ENCODE measurements at places on chromosomes 3 and 15.

DNA sequence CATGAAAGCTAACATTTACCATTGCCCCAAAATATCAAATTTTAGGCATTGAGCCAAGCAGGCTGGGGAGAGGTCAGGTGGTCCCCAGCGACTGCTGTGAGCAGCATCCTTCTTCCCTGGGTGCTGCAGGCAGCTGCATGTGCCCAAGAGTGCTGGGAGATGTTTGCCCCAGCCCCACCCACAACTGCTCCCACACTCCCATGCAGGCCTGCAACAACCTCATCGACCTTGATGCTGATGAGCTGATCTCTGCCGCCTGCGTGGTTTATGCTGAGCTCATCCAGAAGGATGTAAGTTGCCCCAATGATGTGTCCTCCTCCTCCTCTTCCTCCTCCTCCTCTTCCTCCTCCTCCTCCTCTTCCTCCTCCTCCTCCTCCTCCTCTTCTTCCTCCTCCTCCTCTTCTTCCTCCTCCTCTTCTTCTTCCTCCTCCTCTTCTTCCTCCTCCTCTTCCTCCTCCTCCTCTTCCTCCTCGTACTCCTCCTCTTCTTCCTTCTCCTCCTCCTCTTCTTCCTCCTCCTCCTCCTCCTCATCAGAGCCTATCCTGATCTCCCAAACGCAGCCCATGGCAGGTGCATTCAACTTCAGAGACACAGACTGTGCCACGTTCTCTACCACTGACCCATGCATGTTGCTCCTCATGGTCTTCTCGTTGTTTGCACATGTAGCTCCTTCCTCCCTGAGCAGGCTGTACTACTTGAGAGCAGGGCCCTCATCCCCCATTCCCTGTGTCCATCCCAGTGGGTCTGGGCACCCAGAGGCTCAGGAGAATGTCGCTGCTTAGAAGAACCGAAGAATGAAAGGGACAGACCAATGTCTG is 15.1 kb downstream of the TBC1D21 start:
- no peak for DNase-seq

DNA sequence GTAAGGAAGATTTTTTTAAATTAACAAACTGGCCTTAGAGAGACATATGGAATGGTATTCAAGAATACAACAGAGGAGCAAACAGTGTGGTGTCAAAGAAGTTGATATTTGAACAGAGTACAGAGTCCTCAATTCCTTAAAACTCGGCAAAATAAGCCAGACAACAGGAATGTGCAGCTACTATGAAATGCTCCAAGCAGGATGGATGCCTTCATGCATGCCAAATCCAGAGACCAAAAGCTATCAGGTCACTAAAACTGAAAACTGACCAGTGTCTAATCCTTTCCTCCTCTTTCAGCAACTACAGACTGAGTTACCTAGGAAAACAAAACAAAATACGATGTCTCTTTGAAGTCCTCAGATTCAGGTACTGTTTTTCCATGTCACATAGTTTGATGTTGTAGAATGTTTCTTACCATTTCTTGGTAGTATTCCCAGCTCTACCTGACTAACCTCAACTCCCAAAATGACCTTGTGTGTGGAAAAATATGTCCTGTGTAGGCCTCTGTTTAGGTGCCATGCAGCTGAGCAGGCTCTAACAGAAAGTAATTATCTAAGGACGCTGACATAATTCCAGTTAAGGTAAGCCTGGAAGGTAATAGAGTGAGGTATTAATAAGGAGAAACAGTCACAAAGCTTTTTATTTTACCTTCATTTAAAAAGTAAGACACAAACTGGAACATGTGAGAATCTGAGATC is 46.9 kb downstream of the TBL1XR1 start:
- DNase-seq = no peak

- DNase-seq = no peak
These were observed 80.1 kb downstream of the CLDN1 start for GRCh38 chr3:190242147-190242546.

- peak; percentile 28 for DNase-seq
These were observed at the start of gene GASK1A for GRCh38 chr3:42979044-42979972. Gene GASK1A, plus strand, starts transcription at chr3:42979311. Its CDS starts 332 bp downstream, at chr3:42979643.

DNA sequence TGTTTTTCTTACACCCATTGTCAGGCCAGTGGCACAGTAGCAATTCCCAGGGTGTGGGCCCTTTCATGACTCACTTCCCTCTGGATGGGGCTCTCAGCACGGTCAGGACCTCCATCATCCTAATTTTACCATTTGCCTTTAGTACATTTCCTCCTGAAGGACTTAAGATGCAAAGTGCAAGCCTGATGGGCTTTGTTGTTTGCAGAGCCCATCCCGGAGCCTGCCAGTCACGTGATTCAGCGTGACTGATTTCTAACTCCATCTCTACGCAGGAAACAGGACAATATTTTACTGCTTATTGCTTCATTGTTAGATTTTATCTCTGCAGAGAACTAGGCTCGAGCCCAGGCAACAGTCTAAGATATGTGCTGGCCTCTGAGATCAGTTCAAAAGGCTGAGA is 223.7 kb downstream of the PDZRN3 start:
- no peak for DNase-seq

DNA sequence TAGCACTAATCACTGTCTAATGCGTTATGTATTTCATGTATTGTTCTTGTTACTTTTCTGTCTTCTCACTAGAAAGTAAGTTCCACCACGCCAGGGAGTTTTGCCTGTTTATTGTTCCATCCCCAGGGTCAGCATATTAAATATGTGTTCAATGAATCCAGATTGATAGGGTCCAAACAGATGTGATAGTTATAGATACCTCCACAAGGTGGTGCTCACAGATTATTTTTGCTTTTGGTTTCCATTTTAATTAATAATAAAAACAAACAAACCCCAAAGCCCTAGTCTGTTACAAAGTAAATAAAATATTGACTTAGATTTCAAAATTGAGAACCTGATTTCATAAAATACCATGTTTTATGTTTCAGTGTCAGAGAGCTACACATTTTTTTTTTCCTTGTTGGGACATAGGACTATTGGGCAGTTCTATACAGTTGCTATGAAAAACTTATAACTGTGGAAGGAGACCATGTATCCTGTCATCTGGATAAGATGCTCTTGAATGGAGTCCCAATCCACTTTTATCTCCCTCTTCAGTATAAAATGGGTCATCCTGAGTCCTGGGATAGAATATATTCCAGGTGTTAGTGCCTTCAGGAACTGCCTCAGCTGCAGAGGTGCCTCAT is 12.4 kb downstream of the OTOL1 start:
- no peak for DNase-seq

DNA sequence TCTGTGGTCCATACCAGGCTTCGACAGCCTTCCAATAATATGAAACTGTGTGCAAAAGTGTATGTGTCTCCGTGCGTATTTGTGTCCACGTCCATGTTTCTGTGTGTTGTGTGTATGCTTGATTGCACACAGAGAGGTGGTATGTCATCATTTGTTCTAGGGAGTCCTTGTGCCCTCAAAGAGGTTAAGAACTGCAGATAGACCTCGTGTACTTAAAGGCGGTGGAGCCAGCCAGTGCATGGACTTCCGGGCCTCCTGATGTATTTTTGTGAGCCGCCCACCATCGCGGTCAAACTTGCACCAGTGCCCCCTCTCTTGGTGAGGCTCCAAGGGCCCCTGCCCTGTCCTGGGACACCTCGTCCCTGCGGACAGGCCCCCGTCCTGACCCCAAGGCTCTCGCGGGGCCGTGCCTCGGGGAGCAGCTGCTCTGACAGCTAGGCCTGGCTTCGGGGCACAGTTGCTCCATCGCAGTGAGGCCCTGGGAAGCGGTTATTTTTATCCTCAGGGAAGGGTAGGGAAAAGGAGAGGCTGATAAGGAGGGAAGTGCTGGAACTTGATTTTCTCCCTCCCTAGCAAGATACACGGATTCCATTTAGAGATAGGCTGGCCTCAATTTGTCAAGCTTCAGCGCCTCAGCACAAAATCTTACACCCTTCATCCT is 1.2 kb upstream of the RYK start:
- DNase-seq = no peak

- peak; percentile 20 for DNase-seq
These were observed 483.9 kb downstream of the RBMS3 start for GRCh38 chr3:29764603-29765254.

GRCh38 chr3:139491027-139491700 is 14.8 kb upstream of the RBP2 start:
- DNase-seq = no peak

- DNase-seq = no peak
These were observed 58.7 kb downstream of the WNT7A start for GRCh38 chr3:13821126-13821525.

DNA sequence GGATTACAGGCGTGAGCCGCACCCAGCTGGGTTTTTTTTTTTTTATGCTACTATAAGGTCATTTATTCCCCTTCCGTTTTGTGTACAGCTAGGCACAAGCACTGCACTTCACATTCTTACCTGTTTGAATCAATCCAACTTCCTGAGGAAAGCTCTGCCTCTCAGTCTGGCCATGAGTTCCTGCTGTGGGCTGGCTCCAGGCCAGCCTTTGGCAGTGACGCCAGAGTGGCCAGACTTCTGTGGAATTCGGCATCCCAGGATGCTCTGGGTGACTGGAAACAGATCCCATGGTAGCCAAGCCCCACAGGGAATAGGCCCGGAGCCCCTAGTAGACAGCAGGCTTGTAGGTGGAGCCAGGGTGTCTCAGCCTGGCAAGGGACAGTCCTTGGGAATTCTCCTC is 21.5 kb upstream of the TIMP4 start:
- peak; percentile 63 for DNase-seq

DNA sequence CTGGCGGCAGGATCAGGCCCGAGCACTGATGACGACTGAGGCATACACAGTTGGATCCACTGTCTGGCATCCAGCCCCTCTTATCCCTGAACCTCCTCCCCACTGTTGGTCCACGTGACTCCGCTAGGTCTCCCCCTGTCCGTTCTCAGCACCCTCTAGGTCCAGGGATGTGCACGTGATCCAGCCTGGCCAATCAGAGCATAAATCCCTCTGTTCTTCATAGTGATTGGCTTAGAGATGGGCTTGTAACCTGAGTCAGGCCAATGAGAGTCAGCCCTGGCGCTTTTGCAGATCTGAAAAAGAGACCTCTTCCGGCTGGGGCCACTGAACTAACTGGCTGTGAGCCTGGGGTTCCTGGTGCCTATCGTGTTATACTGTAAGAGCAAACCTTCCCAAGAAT is 20.5 kb upstream of the IQSEC1 start:
- peak; percentile 39 for DNase-seq

DNA sequence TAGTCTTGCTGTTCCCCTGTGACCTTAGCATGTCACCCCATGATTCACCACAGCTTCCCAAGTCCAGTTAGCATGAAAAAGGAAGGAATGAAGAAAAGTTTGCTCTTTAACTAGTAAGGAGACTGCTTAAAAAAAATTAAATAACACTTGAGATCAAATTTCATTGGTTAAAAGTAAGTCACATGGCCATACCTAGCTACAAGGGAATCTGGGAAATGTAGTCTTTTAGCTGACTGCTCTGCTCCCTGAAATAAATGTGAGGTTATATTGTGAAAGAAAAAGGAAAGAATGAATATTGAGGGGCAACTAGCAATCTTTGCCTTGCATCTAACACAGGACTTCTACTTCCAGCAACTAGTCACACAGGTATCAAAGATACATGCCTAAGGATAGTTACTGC is 84.7 kb upstream of the LRRN1 start:
- DNase-seq = no peak

GRCh38 chr15:60514261-60514881 is 35.4 kb upstream of the ICE2 start:
- DNase-seq = no peak

DNA sequence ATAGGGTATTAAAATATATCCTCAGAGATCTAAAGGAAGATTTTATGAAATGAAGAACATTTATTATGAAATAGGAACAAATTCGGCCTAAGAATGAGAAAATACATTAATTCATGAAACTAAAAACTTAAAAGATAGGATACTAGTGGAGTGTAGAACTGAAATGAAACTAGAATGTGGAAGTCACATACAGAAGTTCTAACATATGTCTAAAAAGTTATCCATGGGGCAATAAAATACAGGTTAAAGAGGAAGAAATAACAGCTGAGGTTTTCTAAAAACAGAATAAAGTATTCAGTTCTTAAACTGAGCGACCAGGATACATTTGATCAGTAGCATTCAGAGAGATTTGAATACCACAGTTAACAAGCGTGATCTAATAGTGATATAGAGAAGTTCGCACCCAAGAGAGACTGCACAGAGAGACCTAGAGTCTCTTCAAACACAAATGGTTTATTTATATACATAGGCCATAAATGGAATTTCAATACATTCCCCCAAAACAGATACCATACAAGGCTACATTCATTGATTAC is 85.9 kb downstream of the FEZF2 start:
- no peak for DNase-seq

- DNase-seq = no peak
These were observed 1357.7 kb downstream of the ROBO1 start for GRCh38 chr3:78410077-78410476.

GRCh38 chr15:48334260-48334659 is 3.0 kb downstream of the DUT start:
- DNase-seq = no peak

DNA sequence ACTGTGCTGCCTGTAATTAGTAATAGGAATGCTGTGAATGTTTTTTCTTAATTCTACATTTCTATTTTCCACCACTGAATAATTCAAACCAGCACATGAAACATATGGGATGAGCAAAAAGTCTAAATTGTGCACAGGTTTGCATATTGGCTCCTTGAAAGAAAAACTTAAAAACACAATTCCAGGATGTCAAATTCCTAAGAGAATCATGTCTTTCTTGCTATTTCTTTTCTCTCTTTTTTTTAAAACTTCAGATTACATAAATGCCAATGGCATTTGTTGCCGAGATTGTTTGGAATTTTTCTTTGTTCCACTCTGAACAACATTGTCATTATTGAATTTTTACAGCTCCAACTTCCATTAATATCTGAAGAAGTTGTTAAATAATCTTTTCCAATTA is 60.8 kb downstream of the VGLL3 start:
- no peak for DNase-seq

DNA sequence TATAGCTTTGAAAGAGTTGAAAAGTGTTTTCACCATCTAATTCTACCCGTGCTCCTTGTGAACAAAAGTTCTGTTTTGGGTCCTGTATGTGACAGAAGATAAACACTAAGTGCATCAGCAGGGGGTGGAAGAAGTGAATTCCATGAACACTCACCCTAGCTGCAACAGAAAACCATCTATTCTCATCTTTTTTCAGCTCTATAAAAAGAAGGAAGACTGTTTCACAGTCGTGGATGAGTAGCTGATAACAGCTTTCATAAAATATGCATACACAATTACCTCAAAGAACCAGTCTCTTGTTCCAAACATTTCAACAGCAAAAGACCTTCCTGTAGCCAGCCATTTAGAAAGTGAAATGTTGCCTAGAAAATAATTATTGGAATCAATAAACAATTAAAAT is 281.7 kb upstream of the RASGRP1 start:
- no peak for DNase-seq

DNA sequence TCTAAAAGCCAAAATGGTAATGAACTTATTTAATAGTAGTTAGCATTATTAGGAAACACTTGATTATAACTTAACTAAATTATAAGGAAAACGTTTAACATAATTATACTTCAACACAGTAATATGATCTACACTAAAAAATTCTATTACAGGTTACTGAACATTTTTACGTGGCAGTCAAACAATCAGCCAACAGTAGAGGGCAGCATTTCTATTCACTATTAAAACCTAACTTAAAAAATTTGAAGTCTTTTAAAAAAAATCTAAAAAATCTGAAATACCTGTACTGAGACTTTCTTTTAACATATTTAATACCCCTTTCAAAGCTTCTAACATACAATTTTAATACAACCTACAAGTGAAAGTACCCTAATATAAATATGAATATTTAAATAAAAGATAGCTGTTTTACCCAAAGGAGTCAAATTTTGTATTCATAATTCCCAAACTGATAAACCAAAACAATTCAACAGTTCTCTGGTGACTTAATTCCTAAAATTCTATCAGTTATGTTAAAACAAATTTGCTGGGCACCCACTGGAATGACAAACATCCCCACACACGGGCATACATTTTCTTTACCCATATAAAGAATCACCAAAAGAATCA is 41.5 kb downstream of the DLG1 start:
- peak; percentile 11 for DNase-seq
